OCI-M1 (cell line): ENCODE measurements at places on chromosomes 1 and 21.
A peak's percentile ranks its signal among the peaks of the same experiment; 100 is the strongest.

GRCh38 chr1:234823191-234824176, 213.5 kb upstream of the IRF2BP2 start:
- no peak for DNase-seq

- no peak for DNase-seq
Measured at GRCh38 chr1:7292714-7293419, 478.2 kb upstream of the VAMP3 start.

DNA sequence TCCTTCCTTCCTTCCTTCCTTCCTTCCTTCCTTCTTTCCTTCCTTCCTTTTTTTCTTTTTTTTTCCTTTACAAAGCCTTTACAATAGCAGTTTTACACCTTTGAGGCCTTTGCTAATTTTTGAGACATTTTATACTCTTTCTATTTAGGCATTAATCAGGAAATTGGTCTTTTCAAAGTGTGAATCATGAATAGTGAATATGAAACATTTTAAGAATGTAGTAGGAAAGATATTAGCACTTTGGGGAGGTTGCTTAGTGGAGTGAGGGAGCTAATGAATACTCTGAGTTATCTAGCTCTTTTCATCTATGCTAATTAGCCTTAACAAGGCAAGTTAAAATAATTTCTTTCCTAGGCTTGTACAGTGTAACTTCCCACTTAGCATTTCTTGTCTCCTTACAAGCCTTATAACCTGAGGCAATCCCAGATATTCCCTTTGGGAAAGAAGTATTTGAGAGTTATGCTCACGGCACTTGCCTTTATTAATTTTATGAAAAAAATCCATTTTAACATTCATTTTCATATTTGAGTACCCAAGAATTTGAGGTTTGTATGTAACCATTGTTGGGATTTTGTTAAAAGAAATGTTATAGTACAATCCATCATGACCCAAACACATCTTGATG, 122.6 kb downstream of the NTNG1 start:
- no peak for DNase-seq

- DNase-seq, result peak; percentile 73
Measured at GRCh38 chr1:182616130-182617013, 12.2 kb upstream of the RGS16 start.

DNA sequence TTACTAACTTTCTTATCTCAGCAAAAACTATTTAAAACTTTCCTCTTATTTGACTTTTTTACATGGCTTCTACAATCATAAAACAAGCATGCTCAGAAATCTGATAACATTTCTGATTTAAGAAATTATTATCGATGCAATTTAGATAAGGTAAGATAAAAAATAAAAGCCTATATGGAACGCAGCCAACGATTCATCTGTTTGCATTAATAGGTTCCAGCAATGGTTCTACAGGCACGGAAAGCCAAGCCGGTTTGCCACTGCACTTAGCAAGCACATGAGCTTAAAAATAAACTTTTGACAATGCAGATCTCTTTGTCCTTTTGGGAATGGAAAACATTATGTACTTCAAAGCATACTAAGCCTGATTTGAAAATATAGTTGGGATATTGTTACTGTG, 77.5 kb upstream of the KCNK2 start:
- no peak for DNase-seq

DNA sequence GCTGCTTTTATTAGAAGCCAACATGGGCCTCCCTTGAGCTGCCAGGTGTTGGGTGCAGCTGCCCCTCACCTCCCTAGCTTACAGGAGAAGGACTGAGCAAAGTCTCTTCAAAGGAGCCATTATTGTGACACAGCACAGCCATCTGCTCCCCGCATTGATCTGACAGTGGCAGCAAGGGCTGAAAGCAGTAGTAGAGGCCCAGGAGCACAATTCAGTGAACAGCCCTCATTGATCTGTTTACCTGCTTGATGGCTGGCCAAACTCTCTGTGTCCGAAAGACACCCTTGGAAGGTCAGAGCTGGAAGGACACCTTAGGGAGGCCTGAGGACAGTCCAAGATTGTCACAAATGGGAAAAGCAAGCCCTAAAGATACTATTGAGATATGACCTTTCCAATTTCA, 14.5 kb downstream of the HMGB4 start:
- DNase-seq, result no peak

GRCh38 chr1:160576390-160576789, 2.9 kb downstream of the CD84 start:
- peak; percentile 53 for DNase-seq

- DNase-seq, result no peak
Measured at GRCh38 chr1:234645964-234646363, 36.0 kb upstream of the IRF2BP2 start.
